Activated gamma-delta T cell treated with anti-CD3 and anti-CD28 coated beads, Interleukin-2, amount 50 U/mL, for 16 hours (primary cell): ENCODE measurements at places on chromosomes 2 and 18.

- DNase-seq: no peak
These were observed 327.6 kb downstream of the RDH14 start for GRCh38 chr2:18232731-18233438.

- no peak for DNase-seq
These were observed 609 bp upstream of the ZNF2 start for GRCh38 chr2:95165030-95165370.

DNA sequence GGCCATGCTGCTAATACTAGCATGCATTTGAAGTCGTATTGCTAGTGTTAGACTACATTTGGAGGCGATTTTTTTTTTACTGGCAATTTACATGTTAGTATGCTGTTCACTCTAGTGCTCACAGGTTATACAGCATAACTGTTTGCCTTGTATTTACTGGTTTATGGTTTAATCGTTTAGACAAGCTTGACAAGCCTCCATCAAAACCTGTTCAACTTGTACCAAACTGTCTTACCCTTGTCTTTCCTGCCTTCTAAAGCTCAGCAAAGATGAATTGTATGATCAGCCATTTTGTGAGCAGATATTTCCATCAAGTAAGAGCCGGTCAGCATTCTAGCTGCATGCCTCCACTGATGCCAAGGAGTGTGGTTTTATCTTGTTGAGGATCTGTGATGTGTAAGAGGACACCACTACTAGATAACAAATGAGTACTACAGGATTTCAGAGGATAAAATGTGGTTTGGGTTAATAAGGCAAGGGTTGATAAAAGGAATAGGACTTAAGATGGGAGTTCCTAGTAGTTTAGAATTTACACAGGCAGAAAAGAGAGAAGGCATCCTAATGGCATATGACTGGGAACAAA lies 68.4 kb upstream of the ITM2C start:
- no peak for DNase-seq

DNA sequence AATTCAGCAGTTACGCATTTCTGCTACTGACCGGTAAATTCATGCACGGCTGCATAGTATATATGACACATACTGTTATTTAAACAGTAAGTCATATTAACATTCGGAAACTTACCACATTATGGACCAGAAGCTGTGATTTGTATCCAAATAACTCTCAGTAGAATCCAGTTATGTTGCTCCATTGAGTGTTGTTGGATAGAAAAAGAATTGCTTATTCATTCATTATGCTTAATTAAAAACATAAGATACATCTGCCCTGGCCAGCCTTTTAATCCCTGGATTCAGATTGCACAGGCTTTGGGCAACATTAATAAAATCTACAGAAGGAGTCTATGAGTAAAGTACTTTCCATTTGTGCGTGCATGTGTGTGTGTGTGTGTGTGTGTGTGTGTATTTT lies 111.3 kb downstream of the CPS1 start:
- DNase-seq: no peak

DNA sequence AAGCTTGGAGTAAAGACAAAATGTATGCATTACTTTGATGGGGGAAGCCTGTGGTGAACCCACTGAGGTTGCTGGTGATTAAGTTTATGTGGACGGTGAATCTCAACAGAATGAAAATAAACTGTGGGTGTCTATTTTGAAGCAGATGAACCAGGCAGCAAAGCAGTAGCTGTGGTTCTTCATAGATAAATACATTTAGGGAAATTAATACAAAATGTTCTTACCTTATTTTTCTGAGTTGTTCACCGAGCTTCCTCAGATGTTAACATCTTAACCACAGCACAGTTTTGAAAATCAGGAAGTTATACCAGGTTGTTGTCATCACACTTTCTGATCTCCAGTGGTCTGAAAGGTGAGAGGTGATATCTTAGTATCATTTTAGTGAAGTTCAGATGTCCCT lies 53.9 kb downstream of the NCK2 start:
- no peak for DNase-seq

GRCh38 chr2:98374958-98375570 lies 28.8 kb downstream of the CNGA3 start:
- DNase-seq: no peak

DNA sequence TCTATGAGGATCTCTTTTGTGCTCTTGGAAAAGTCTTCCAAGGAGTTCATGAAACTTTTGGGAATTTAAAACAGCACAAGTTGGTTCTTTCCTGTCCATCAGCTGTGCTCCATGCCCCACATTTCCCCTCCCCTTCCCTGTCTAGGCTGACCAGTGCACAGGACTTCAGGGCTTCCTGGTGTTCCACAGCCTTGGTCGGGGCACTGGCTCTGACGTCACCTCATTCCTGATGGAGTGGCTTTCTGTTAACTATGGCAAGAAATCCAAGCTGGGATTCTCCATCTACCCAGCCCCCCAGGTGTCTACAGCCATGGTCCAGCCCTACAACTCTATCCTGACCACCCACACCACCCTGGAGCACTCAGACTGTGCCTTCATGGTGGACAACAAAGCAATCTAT lies 8.1 kb upstream of the DNAJB2 start:
- no peak for DNase-seq

DNA sequence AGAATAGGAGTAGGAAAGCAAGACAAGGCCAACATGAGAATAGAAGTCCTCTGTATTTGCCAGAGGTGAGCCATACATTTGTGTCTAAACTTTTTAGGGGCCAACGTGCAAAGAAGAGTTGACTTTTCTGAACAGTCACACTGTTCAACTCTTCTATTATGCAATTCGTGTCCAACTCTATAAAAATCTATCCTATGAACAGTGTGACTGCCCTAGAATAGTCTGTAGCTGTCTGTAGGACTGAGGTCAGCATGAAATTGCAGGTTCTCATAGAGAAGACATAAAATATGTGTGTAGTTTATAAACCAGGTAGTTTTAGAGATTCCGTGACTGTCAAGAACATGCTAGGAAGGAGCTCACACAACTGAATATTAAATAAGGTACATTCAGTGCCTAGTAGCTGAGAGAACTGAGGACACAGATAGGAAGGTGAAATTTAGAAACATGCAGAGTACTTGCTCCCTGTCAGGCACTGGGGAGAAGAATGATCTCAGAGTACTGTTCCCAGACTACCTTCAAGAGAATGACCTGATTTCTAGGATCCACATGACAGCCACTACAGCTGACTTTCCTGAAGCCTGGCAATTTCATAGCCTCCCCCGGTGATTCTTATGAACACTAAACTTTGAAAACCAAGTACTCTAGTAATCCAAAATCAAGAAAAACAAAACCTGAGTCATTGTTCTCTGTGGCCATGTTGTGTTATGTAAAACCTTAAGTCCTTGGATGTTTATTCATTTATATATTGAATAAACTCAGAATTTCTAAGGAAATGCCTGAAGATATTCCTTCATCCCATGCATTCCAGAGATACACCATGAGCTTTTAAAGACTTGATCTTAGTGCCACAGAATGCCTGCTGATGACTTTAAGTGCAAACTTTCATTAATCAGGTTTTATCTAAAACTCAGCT lies 201.5 kb upstream of the BOD1L2 start:
- no peak for DNase-seq

- no peak for DNase-seq
These were observed 32.0 kb upstream of the ARL5A start for GRCh38 chr2:151860210-151860609.
